Choroid plexus epithelial cell (primary cell): ENCODE measurements at places on chromosomes 11 and 22.
A peak's percentile ranks its signal among the peaks of the same experiment; 100 is the strongest.

GRCh38 chr11:70578371-70578770, 180.0 kb downstream of the CTTN start:
- DNase-seq: no peak

DNA sequence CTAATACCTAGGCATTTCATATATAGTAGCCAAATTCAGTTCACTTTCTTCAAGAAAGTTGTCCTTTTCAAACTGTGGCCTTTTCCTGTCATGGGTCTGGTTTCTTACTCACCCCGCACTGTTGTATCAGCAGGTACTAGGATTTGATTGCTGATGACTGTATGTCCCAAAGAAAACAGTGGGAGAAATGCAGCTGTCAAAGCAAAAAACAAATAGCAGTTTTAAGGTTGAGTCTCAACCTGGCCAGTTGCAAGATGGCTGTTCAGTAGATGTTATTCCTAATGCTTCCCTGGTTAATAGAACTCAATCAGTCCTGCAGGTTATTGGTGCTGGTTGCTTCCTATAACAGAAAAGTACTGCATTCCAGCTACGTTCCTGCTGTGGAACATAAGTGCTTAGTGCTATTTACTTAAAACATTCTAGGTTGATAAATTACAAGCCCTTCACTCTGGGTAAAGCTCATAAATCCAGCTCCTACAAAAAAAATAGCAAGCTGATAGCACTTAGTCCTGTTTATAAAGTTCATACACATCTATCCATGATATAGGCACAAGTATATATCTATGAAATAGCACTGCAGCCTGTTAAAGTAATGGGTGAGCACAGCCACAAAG, 26.6 kb downstream of the NF2 start:
- DNase-seq: peak; percentile 26

DNA sequence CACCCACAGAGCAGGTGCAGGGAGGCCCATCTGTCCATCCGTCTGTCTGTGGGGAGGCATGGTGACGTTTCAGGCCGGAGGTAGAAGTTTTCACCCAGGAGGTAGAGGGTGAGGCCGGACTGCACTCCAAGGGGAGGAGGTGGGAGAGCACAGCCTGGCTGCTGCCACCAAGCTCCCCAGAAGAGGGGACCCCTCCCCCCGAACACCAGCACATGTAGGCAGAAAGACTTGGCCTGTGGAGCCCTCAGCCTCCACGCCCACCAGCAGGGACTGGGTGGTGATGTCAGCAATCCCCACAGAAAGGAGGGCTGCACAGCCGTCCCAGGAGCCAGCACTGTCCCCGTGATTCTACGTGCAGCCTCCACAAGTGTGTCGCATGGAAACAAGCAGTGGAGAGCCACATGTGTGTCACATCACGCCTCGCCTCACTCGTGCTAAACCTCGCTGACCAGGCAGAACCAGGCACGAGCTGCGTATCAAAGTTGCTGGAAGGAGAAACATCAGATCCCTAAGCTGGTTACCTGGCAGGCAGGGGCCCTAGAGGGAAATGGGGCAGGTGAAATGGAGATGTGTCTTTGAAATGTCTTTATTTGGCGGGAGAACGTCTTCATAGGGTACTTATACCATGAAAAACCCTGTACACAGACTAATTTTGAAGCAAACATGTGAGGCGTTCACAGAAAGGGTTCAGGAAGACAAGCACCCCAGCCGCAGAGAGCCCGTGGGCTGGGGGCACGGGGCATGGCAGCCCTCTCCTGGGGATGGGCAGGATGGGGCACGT, 49.1 kb downstream of the CDKN1C start:
- no peak for DNase-seq

DNA sequence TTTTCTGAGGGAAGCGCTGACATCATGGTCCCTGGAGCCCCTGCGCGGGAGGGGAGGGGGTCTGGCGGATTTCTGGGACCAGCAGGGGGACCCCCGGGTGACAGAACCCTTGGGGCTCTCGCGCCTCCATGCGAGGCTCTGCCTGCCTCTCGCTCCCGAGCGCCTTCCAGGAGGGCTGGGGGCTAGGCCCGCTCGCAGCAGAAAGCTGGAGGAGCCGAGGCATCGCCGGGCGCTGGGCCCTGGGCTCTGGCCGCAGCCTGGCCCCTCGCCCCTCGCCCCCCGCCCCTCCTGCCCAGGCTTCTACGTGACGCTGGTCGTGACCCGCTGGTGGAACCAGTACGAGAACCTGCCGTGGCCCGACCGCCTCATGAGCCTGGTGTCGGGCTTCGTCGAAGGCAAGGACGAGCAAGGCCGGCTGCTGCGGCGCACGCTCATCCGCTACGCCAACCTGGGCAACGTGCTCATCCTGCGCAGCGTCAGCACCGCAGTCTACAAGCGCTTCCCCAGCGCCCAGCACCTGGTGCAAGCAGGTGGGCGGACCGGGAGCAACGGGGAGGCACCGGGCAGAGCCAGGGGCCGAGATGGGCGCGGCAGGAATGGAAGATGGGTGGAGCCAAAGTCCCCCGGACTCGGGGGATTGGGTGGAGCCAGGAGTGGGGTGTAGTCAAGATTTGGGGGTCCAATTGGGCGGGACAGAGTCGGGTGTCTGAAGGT, 5.4 kb downstream of the BEST1 start:
- DNase-seq: peak; percentile 47

GRCh38 chr22:17429516-17429915, 60.3 kb downstream of the CECR2 start:
- no peak for DNase-seq

GRCh38 chr11:12882670-12883069, 126.4 kb upstream of the RASSF10 start:
- DNase-seq: no peak

- DNase-seq: peak; percentile 60
Measured at GRCh38 chr22:38203090-38203810, 1.5 kb downstream of the MAFF start.

- no peak for DNase-seq
Measured at GRCh38 chr22:48867891-48868290, 959.8 kb downstream of the BRD1 start.
